ENCODE measurements at places on chromosomes 5 and 9. TPM values are rescaled to one million over a fixed set of nuclear protein-coding genes. Genes with fewer than 3 reads are reported as not detected.

The CCDC152 gene
- polyA plus RNA-seq = 2.1 TPM

The APBA1 gene
- 7.1 TPM for polyA plus RNA-seq

The SLC6A19 gene
- polyA plus RNA-seq = not detected

The REEP2 gene
- polyA plus RNA-seq = 17.6 TPM

The FOXD4L5 gene
- polyA plus RNA-seq = not detected

The TXNDC8 gene
- polyA plus RNA-seq = not detected

- no peak for DNase-seq
Observed at GRCh38 chr9:13491493-13492424, 212.3 kb upstream of the MPDZ start.

DNA sequence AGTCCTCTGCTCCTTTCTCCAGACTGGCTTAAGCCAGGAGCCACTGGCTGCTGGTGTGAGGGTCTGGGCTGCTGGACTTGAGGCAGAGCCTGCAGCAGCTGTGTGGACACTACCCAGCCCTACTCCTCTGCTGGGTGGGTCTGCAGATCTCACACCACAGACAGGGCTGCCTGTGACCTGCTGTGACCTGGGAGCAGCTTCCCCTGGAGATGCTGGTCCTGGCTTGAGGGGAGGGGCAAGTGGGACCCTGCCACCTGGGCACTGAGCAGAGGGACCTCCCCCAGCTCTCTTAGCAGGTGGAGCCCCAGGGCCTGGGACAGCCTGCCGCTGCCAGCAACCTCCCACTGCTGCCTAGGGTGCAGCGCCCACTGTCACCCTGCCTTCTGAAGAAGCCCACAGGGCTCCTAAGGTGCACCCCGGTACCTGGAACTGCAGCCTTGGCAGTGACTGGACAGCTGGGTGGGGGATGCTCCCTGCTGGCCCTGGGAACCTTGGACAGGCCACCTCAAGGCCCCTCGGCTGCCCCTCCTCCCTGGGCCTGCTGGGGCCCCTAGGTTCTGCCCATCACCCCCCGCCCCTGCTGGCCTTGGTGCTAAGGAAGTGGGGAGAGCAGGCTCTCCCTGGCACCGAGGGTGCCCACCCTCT, 9.1 kb downstream of the CACFD1 start:
- no peak for DNase-seq

DNA sequence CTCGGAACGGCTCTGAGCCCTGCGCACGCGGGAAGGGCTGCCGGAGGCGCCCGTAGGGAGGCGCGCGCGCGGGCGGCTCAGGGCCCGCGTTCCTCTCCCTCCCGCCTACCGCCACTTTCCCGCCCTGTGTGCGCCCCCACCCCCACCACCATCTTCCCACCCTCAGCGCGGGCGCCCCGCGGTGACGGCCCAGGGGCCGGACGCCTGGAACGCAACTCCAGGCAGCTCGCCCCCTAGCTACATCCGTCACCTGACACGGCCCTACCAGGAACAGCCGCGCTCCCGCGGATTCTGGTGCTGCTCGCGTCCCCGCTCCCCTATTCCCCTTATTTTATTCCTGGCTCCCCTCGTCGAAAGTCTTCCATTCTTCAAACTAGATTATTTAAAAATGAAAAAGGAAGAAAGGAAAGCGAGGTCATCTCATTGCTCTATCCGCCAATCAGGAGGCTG, at the start of gene CDKN2B-AS1:
Gene CDKN2B-AS1, plus strand, starts transcription at position 236 of the 450 bp plus-strand sequence.
- DNase-seq = no peak

GRCh38 chr9:136665111-136665703, 2.5 kb downstream of the EGFL7 start:
- DNase-seq = no peak

GRCh38 chr5:100731768-100732167, 171.3 kb downstream of the ST8SIA4 start:
- DNase-seq = no peak

DNA sequence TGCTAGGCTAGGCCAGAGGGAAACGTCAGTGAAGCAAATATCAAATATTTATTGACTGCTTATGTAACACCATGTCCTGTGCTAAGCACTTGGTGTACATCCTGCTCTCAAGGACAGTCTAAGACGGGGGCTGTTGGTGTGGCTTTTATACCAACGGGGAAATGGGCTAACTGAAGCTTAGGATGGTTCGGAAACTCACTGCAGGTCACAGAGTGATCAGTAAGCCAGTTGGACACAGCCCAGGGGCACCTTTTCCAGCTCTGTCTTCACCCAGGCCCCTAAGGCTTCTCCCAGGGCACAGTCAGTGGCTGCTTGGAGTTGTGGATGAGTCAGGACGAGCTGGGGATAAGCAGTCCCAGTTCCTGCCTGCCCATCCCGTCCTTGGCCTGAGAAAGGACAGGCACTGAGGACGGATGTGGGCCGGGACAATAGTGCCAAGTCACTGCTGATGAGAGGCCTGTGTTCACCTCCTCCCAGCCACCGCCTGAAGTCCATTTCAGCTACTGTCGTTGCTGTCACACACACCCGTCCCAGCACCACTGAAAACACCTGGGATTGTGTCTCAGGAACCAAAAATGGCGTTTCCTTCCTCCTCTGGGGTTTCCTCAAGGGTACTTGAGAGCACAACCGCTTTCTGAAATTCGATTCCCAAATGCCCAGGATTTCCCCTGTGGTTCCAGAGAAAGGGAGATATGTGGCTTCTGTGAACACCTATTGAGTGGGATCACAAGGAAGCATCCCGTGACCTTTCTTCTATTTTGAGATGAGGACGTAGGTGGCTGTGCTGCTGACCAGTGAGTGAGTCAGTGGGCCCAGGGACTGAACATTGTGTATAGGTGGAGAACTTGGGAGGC, 17.5 kb upstream of the SPRY4 start:
- DNase-seq = no peak

All from urinary bladder (tissue), 4 donors.